ENCODE measurements at places on chromosomes 6 and 20.

- no peak for DNase-seq
These were observed 2.2 kb downstream of the TP53INP2 start for GRCh38 chr20:34706302-34706875.

- DNase-seq = no peak
These were observed 149.7 kb downstream of the PRL start for GRCh38 chr6:22146931-22147701.

GRCh38 chr6:16810411-16810810 lies 49.2 kb upstream of the ATXN1 start:
- DNase-seq = no peak

GRCh38 chr20:11496380-11496779 lies 421.3 kb upstream of the BTBD3 start:
- no peak for DNase-seq

DNA sequence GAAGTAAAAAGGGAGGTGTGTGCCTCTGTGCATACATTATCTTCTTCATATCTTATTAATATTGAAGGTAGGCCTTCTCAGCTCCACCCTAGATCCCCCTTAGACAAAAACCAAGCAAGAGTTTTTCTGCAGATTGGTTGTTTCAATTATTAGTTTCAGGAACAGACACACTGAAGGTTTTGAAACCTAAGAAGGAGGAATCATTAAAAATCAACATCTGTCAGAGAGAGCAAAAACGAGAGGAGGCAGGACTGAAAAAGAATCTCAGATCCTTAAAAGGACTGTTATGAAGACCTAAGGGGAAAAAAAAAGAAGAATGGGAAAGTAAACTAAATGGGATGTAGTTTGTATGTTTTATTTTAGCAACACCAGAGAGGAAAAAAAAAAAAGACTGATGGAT lies 560.8 kb upstream of the JAG1 start:
- DNase-seq = no peak

DNA sequence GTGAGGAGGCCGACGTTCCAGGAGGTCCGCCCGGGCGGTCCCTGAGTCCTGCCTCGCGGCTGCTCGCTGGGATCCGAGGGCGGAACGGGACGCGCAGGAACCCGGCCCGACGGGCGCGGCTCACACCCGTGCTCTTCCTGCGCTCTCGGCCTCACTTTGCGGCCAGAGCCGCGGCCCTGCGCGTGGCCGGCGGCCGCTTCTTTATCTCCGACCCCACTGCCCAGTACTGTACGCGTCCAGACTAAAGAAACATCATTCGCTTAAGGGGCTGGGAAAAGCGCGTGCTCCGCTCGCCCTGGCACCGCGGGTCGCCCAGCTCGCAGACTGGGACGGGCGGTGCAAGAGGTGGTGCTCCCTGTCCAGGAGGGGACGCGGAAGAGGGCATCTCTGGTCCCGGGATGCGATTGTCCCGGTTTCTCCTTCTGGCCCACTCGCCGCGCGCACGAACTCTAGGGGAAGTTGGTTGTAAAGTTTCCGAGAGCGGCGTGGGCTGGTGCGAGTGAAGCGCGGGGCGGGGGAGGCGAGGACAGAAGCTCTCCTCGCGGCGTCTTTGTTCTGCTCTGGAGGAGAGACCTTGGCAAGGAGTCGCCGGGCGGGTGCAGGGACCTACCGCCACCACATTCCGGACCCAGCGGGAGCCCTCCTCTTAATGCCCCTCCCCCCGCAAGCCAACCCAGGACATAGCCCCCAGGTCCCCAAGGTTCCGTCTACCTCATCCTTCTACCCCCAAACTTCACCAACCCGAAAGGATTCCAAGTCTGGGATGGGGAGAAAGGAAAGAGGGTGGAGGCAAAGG lies 71.0 kb downstream of the SOX4 start:
- no peak for DNase-seq

DNA sequence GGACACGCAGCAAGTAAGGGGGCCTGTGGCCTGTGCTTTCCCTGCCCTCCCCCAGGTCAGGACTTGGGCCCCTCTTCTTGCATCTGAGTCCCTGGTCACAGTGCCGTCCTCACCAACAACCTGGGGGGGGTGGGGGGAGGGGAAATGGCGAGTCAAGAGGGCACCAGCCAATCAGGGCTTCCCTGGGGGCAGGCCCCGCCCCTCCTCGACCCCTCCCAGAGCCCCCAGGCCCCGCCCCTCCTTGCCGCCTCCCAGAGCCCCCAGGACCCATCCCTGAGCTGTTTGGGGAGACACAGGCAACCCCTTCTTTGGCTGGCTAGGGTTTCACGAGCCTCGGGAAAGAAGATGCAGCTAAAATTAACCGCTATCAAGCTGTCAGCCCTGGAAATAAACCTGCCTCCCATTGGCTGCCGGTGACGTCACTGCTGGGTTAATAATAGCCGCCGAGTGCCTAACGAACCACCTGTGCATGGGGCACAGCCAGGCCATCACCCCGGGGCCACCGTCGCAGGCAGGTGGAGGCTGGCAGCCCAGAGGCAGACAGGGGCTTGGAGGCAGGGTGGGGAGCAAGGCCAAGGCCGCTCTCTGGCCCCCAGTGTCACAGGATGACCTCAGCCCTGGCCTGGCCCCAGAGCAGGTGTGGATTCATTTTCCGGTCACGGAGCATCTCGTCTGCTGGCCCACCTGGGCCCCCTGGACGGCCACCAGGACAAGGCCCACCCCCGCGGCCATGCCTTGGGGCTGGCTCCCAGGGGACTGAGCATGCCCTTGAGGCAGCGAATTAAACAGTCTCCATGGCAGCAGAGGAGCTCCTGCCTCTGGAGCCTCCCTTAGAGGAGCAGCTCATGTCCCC lies 3.2 kb upstream of the EEF1A2 start:
- DNase-seq = no peak

DNA sequence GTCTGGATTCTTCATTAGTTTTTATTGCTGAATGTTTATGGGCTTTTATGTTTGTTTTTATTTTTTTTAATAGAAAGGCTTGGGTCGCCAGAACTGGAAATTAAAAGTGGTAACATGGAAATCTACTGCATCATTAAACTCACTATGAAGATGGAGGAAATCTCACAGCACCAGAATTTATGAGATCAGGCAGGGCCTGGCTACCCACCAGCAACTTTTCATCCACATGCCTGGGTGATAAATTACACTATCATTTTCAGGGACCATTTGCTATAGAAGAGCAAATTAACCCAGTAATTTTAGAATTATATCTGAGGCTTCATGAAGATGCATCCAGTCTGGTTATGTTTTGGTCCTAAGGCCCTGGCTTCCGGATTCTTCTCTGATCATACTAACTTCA lies 57.8 kb upstream of the PLCB4 start:
- no peak for DNase-seq

DNA sequence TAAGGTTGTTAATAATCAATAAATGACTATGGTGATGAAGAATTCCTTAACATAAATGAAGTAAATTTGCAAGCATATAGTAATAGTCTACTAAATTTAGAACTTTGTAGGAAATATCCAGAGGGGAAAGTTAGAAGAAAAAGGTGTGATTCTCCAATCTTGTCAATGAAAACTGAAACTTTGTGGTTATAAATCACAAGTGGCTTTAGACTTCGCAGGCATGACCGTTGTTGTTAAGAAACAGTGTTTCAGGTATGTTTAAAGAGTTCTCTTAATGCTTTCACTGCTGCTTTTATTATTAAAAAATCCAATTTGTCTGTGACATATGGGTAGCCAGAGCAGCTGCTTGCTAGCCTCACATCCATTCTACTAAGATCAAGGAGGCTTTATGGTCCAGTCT lies 475.6 kb upstream of the ADGRB3 start:
- no peak for DNase-seq

DNA sequence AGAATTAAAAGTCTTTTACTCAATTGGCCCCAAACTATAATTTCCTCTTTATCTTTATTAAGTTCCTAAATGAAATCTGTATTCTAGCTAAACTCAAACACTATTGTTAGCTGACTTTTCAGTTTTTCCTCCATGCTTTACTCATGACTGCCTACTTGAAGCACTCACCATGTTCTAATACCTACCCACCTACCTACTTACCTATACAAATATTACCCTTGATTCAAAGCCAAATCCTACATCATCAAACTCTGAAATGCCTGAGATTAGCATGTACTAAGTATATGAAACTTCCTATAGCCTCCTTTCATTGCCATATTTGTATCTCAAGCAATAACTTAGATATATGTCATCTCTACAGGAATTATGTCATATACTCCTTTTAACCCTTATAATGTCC lies 259.7 kb downstream of the HDGFL1 start:
- no peak for DNase-seq

- no peak for DNase-seq
These were observed 44.4 kb downstream of the MDFI start for GRCh38 chr6:41682497-41683272.

DNA sequence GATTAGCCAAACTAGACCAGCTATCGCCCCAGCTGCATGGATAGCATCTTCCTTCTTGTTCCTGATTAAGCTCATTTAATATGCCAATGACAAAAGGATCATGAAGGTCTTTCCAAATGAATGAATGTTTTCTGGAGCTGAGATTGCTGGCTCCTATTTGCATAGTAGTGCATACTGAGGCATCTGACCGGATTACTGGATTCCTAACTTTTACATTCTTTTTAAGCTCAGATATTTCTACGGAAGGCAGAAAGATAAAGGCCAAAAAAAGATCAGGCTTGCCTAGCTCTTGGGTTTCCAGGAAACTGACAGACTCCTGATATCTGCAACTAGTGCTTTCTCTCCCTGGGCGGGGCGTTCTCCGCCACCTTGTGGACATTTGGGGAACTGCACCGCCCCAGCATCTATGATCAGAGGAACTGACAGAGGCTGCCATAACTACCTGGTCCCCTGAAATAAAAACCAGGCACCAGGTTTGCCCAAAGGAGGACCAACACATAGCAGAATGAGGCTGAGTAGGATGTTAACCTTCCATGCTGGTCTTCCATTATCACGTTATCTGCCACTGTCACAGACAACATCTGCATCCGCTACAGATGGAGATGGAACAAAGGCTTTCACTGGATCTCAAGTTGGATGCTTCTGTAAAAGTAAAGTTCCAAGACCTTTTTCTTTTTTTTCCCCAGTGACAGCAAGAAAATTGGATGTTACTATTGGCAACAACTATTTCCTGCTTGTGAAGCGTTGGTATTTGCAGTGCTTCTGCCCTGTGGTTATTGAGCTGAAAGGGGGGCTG lies 33.2 kb downstream of the NT5E start:
- DNase-seq = peak; percentile 74

- no peak for DNase-seq
These were observed 19.8 kb downstream of the ADRM1 start for GRCh38 chr20:62322492-62323041.

DNA sequence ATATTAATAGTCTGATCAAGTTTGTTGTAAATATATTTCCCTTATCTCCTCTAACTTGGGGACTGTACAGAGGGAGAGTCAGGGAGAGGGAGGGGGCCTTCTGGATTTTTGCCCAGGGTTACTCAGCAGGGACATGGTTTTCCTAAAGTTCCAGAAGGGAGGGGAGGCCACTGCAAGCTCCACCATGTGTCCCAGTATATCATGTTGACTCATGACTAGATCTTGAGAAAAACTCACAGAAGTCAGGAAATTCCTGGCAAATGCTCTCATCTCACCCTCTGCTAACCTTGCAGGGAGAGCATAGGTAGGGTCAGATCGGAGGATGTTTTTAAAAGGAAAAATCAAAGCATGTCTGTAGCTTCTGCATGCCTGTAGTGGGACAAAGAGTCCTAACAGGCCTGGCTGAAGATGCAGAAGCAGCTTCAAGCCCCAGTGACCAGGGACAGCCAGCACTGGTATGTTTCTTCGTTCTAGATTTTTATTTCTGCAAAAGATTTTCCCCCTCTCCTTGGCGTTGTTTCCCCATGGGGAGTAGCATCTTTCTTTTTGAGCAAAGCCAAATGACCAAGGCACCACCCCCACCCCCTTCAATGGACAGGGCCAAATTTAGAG lies 272.9 kb upstream of the SUPT3H start:
- DNase-seq = no peak

- DNase-seq = no peak
These were observed 58.7 kb downstream of the BCKDHB start for GRCh38 chr6:80165143-80165542.

Measured in stimulated activated CD8-positive, alpha-beta memory T cell treated with anti-CD3 and anti-CD28 coated beads, Interleukin-4, amount 100 ng/mL, for 24 hours (primary cell).